Activated naive CD4-positive, alpha-beta T cell treated with anti-CD3 and anti-CD28 coated beads, Interleukin-2, amount 50 U/mL, for 72 hours (primary cell): ENCODE measurements at places on chromosomes 3 and 15. TPM values are rescaled to one million over a fixed set of nuclear protein-coding genes. Genes with fewer than 3 reads are reported as not detected.

- DNase-seq: no peak
Observed at GRCh38 chr3:13561967-13562366, 13.0 kb downstream of the FBLN2 start.

DNA sequence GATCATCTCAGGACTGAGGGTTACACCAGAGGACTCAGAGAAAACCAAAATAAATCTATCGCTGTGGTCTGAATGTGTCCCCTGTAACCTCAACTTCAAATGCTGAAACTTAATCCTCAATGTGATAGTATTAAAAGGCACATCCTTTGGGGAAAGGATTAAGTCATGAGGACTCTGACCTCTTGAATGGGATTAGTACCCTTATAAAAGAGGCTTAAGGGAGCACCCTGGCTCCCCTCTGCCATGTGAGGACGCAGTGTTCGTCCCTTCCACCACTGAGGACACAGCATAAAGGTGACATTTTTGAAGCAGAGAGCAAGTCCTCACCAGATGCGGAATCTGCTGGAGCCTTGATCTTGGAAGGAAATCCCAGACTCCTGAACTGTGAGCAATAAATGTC is 39.5 kb downstream of the SRPRB start:
- DNase-seq: no peak

DNA sequence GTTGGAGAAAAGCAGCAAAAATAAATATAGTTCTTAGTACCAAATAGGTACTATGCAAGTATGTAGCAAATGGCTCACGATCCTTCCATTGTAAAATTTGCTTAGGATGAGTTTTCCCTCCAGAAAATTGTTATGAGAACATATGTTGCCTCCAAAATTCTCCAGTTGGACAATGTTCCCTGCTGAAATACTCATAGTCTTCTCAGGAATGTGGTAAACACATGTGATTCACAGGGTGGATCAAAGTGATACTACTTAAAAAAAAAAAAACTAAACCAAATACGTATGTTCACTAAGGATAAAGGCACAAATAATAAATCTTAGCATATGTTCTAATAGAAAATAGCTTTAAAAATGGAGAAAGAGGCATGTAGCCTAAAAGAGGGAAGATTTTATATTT is 84.3 kb upstream of the ZNF385D start:
- no peak for DNase-seq

DNA sequence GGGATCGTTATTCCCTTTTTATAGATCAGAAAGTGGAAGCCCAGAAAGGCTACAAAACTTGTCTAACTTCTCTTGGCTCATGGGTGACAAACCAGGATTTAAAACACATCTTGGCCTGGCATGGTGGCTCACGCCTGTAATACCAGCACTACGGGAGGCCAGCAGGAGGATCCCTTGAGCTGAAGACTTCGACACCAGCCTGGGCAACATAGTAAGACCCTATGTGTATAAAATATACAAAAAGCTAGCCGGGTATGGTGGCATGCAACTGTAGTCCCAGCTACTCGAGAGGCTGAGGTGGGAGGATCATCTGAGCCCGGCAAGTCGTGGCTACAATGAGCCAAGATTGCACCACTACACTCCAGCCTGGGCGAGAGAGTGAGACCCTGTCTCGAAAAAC is 479.1 kb downstream of the MAGI1 start:
- DNase-seq: no peak

DNA sequence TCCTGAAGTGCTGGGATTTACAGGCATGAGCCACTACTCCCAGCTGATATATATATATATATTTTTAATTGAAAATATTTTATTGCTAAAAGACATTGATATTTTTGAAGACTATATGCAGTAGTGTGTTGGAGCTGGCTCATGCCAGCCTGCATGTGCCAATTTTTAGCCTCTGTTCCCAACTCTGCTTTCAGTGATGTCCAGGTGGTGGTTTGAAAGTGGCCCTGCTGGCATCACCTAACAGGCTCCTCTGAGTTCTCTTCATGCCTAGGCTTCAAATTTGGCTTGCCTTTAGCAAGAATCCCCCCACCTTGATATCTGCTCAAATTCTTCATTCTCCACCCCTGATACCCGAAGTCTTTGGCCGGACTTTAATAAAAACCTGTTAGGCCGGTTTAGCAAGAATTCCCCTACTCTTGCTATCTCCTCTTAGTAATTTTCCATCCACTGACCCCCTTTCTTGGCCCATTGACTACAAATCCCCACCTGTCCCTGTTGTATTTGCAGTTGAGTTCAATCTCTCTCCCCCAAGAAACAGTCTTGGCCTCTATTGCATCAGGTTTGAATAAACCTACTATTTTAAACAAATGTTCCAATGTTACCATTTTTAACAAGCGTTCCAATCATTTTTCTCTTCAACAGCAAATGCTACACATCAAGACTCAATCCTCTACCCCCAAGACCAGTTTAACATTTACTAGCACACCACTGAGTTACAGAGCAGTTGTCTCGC is 23.9 kb upstream of the CTSH start:
- DNase-seq: no peak

- DNase-seq: no peak
Observed at GRCh38 chr15:41494922-41495735, 1.5 kb downstream of the ITPKA start.

DNA sequence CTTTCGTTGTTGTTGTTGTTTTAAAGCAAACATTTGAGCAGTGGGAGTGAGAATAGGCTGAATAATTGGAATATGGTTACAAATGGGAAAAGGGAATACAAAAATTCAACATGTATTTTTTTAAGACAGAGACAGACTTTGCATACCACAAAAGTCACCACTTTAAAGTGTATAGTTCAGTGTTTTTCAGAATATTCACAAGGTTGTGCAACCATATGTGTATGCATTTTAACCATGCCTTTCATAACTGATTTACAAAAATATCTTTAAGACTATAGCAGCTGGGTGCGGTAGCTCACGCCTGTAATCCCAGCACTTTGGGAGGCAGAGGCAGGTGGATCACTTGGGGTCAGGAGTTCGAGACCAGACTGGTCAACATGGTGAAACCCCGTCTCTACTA is 41.3 kb downstream of the EHHADH start:
- no peak for DNase-seq

GRCh38 chr3:57078635-57079473 is 18.4 kb downstream of the SPATA12 start:
- no peak for DNase-seq

DNA sequence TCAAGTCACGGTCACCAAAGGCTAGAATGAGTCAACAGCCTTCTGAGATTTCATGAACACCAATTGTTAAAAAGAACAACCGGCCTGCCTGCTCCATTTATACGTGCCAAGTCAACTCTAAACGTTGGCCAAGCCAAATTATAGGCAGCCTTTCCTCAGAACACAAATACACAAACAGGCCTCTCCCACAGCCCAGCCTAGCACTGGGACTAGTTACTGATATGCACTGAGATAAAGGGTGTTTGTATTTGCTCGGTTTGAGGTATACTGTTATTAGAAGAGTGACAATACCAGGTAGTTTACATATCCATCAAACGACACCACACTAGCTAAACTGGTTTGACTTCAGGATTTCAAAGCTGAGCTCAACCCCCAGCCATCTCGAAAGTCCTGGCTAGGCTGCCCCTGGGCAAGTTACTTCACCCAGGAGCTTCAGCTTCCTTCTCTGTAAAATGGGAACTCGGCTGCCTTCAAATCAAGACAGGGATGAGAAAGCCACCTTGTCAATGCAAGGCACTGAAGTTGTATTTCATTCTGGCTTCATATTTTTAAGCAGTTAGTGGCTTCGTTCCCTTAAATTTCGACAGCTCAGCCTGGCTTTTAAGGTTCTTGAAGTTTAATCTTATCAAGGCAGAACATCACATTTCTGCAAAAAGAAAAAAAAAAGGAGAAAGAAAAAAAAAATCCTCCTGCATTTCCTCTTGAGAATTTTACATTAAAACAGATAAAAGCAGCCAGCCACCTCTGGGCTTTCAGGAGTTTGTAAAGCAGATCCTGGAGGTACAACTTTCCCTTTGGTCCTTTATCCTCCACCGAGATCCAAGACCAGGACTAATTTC is 4.0 kb downstream of the TLE3 start:
- DNase-seq: no peak

GRCh38 chr3:21449738-21450137 is 301.3 kb downstream of the ZNF385D start:
- no peak for DNase-seq

DNA sequence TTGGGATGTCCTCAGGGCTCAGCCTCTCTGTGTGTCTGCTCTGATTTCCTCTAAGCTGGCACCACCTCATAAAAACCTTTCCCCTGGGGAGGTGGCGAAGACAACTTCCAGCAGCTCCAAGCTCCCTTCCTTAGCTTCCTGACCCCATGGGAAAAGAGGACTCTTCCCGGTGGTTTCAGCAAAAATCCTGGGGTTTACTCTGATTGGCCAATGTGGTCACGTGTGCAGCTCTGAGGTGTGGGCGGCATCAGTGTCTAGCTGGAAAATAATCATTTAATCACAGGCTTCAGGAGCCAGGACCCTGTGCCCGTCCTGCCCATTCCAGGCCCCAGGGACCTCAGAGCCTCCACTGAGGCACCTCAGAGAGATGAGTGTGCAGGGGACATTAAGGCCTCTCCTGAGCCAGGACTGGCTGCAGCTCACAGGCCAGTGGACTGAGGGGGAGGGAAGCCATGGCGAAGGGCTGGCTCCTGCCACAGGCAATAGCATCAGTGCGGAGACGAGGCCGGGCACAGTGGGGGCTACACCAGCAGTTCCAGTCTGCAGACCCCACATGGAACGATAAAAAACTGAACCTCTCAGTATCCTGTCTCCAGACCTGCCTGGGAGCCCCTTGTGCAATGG is 104.1 kb downstream of the TPRA1 start:
- DNase-seq: no peak

DNA sequence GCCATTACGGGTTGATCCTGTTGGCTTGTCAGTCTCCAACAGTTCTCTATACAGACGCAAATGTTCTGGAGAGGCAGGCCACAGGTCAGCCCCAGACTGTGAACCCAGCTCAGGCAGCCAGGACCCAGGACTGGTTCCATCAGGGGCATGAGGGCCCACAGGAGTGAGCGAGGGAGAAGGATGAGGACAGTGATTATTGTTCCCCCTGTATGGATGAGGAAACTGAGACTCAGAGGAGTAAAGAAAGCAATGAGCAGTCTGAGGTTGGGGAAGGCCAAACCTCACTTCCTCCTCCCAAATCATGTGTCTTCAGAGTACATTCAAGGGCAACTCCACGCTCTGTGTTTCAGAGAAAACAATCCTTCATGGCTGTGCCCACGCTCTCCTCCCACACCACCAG is 121.9 kb downstream of the RPLP1 start:
- DNase-seq: no peak

DNA sequence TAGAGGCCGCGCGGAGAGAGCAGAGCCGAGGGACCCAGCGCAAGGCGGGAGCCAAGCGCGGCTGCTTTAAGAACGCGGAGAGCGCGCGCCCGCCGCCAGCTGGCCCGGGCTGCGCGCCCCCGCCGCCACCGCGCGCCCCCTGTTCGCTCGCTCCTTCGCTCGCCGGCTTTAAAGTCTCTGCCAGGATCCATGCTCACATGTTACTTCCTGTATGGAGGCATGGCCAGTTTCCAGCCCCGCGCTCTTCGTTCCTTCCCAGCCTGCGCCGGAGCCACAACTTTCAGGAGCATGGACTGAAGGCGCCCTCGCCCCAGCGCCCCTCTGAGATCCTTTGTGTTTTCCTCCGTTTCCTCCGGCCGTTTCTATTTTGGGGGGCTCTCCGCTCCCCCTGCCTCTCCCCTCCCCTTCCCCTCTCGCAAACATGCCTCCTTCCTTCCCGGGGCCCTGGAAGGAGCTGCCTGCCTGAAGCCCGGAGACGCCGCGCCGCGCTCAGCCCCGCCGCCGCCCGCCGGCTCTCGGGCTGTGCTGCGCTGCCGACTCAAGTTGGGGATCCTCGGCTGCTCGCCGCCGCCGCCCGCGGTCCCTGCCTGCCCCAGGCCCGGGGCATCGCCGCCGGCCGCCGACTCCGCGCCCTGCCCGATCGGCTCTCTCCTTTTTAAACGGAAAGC is at the start of gene PTPRG:
Gene PTPRG (plus strand): TSS at position 198 of the 668 bp plus-strand sequence. CDS start 717 bp downstream, outside the sequence.
- peak; percentile 51 for DNase-seq

GRCh38 chr3:94873751-94874150 is 810.9 kb downstream of the NSUN3 start:
- DNase-seq: no peak

GRCh38 chr3:82144811-82145210 is 383.4 kb upstream of the GBE1 start:
- no peak for DNase-seq

DNA sequence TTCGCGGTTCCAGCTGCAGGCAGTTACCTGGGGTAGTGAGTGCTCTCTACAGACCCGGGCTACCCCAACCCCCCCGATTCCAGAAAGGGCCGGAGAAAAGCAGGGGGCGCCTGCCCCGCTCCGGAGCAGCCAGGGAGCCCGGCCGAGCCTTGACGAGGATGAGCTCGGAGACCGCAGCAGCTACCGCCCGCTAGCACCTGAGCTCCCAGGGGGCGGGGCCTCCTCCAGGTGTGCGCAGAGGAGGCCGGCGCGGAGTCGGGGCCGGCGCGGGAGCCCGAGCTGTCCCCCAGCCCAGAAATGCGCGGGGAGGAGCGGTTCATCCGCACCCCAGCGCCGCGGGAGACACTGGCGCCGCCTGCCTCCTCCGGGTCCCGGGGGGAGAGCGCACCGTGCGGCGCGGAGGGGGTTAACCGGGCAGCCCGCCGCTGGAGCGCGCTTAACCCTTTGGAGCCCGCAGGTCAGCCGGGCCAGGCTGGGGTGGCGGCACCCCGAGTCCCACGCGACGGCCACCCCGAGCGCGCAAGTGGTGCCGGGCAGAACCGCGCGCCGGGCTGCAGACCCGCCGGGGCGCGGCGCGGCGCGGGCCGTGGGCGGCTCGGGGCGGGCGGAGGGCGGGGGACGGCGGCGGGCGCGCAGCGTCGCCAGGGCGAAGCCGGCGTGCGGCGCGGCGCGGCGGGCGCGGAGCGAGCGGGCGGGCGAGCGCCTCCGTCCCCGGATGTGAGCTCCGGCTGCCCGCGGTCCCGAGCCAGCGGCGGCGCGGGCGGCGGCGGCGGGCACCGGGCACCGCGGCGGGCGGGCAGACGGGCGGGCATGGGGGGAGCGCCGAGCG is at the start of gene CACNA1D:
Gene CACNA1D (plus strand): TSS at position 649 of the 829 bp plus-strand sequence. CDS start 556 bp downstream, outside the sequence.
- peak; percentile 22 for DNase-seq

- no peak for DNase-seq
Observed at GRCh38 chr3:183324083-183324482, 71.0 kb downstream of the B3GNT5 start.

GRCh38 chr15:25392806-25393205 is 46.0 kb downstream of the UBE3A start:
- DNase-seq: no peak

CYP11A1 gene
- 0.59 TPM for total RNA-seq

PRR23B gene
- total RNA-seq: not detected

P3H2 gene
- not detected for total RNA-seq

ERICH6 gene
- not detected for total RNA-seq

RBM6 gene
- 94.6 TPM for total RNA-seq

ANKUB1 gene
- total RNA-seq: not detected

HIGD2B gene
- total RNA-seq: 0.27 TPM

HYAL1 gene
- total RNA-seq: not detected

TMOD2 gene
- total RNA-seq: 3.6 TPM
